ENCODE measurements at places on chromosomes 12 and 14. TPM values are rescaled to one million over a fixed set of nuclear protein-coding genes. Genes with fewer than 3 reads are reported as not detected.

GRCh38 chr12:102959391-102959790, 1.9 kb downstream of the ASCL1 start:
- no peak for DNase-seq

DNA sequence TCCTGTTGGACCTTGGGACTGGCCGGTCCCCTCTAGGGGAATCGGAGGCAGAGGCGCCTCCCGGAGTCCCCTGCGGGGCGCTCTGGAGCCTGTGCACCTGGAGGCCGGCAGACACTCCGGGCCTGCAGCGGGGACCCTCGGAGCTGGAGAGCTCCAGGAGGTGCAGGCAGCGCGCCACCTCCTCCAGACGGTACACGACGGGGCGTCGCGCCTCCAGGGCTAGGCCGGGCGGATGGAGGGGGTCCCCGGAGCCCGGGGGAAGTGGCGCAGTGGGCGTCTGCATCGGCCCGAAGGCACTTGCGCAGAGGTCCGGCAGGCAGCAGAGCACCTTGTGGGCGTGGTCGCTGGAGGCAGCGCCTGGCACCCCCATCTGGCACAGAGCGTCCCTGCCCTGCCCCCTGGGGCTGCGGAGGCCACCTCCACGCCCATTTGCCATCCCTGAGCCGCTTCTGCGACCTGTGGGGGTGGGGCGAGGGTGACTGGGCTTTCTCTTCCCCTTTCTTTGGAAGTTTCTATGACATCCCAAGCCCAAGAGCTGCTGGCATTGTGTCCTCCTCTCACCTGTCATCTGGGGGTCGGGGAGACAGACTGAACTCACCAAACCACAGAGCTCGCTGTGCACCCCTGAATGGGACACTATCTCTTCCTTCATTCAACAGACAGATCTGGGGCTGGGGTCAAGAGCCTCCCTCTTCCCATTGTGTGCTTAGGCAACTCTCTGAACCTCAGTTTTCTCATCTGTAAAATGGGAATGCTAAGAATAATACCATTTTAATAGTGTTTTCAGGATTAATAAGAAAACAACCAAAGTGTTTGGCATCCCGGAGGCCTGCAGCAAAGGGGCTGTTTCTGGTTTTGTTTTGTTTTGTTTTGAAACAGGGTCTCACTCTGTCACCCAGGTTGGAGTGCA, 37.5 kb upstream of the CORO1C start:
- no peak for DNase-seq

DNA sequence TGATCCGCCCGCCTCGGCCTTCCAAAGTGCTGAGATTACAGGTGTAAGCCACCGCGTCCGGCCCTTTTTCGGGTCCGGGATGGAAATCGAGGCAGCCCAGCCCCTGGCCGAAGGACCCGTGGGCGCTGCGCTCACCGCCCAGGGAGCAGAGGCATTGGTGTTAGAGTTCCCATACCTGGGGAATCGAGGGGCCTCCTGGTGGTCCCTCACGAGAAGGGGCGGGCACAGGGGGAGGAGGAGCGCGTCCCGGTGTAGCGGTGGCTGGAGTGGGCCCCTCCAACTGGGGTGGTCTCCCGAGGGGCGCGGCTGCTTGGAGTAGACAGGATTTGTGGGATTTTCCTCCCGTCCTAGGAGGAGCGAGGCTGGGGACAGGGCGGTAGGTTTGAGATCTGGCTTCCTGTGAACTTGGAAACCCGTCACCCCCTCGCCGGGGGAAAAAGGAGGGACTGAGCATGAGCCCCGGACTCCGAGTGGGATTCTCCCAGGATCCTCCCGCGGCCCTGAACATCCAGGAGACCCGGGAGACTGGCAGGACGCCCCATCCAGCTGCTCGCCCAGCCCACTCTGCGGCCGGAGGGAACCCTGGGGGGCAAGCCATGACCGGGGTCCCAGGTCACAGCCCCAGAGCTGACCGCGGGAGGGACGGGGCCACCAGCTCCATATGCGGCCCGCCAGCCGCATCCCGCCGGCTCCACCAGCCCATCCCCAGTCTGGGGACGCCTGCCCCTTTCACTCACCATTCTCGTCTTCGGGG, 70.9 kb downstream of the ASCL4 start:
- DNase-seq = no peak

Gene ITGA7
- 3.8 TPM for total RNA-seq

GRCh38 chr14:64550621-64551333, 1.0 kb downstream of the PPP1R36 start:
- DNase-seq = no peak

GRCh38 chr12:93098077-93098476, 169.0 kb upstream of the EEA1 start:
- no peak for DNase-seq

- no peak for DNase-seq
Measured at GRCh38 chr12:123808167-123808566, 46.1 kb downstream of the DNAH10 start.

DNA sequence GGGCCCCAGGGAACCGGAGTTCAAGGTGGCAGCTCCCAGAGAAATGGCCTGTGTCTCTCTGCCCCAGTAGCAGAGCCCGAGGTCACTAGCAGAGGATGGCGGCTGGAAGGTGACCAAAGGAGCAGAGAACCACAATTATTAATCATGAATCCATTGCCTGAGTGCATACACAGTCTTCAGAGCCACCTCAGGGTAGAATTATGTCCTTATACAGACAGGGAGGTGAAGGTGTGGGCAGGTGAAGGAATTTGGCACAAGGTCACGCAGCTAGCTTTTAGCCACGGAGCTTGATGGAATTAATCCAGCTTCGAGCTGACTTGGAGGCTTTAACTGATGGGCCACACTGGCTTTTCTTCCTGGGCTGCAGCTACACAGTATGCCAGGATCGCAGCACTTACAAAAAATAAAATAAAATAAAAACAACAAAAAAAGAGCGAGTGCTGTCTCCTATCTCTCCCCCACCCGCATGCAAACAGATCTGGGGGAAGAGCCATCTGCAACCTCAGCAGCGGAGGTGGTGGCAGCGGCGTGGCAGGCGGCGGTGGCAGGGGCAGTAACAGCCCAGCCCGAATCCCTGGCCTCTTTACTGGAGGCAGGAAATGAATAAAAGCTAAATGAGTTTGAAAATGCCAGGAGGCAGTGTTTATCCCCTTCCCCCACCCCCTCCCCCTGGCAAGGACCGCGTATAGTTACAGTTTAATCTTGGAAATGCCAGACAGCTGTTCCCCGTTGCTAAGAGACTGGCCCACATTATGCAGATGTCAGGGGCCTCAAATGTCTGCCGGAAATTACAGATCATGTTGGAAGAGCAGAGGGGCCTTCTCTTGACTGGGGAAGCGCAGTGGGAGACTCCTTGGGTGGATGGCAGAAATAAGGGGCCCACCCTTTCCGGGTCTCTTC, 93.5 kb downstream of the LRRC74A start:
- peak; percentile 63 for DNase-seq

- no peak for DNase-seq
Measured at GRCh38 chr14:71815110-71815509, 117.1 kb upstream of the RGS6 start.

DNA sequence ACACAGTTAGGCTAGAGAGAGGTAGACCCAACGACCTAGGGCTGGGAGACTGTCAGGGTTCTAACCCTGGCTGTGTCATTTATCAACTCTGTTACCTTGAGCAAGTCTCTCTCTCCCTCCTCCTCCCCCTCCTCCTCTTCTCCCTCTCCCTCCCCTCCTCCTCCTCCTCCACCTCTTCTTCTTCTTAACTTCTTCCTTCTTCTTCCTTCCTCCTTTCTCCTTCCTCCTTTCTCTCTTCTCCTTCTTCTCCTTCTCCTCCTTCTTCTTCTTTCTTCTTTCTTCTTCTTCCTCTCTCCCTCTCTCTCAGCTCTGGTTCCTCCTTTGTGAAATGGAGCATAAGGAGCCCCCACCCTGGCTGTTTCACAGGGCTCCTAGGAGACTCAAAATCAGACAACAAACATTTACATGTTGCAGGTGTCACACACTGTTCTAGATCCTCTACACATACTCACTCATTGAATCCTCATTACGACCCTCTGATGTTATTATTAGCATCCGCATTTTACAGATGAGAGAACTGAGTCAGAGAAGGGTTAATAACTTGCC, 2.2 kb upstream of the KCNH3 start:
- no peak for DNase-seq

DNA sequence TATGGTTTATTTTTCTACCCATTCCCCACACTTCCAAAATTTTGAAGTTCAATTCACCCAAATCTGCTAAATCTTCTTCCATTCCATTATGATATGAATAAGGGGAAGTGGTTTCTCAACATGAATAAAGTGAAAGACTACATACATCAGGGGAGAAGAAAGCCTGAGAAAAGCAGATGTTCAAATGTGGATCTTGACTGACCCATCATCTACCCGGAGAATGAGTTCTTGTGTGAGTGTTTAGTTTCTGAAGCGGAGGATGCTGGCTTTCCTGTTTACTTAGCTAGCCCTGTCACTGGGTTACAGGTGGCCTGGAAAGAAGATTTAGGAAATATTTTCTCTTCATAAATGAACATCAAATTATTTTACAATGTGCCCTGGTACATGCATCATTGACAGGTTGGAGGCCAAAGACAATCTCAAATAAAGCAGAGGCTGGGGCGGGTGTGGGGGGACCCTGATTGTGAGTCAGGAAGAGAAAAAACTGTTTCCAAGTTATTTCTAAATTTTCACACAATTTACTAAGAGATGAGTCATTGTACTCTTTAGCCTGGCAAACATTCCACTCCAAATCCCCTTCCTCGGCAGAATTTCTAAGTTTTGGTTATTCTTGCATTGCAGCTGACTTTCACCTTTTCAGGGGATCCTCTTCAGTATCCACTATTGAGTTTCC, 135.6 kb downstream of the SLC25A21 start:
- no peak for DNase-seq

Gene TMCC3
- 11.8 TPM for total RNA-seq

DNA sequence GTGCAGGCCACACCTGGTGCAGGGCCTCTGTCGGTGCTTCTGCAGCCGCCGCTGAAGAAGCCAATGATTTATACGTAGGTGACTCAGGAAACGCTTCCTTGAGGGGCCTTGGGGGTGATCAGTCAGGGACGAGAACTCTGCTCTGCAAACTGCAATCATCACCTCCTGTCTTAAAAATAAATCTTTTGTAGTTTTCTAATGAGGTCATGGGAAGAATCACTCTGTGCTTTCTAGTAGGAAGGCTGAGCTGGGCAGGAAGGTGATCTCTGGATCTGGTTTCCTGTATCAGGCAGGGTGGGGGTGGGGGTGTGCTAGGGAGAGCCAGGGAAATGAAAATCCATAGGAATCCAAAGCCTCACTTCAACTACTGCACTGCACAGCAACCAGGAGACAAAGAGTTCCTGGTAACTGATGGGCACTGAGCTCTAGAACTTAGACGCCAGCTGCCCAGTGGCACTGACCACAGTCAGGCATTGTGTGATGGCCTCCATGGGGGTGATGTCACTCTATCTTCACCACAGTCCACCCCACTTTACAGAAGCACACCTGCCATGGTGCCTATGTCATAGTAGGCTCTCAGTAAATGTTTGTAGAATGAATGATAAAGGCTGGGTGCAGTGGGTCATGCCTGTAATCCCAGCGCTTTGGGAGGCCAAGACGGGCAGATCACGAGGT, 292.4 kb upstream of the PWP1 start:
- no peak for DNase-seq

GRCh38 chr12:100403446-100403845, 46.6 kb downstream of the SLC17A8 start:
- no peak for DNase-seq

DNA sequence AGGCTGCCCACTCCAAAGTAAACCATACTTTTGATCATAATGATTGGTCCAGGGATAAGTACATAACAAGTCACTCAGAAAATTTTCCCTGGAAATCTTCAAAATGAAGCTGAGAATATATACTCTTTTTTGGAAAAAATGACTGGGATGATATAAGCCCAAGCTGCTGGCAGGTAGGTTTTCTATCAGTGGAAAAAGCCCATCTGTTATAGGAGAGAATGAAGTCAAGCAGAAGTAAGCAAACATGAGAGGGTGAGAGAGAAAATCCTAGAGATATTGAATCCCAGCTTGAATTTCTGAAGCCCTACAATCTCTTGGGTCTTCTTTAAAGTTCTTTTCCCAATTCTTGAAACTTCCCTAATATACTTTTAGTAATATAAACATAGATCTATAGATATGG, 37.3 kb upstream of the ZDHHC17 start:
- DNase-seq = no peak

DNA sequence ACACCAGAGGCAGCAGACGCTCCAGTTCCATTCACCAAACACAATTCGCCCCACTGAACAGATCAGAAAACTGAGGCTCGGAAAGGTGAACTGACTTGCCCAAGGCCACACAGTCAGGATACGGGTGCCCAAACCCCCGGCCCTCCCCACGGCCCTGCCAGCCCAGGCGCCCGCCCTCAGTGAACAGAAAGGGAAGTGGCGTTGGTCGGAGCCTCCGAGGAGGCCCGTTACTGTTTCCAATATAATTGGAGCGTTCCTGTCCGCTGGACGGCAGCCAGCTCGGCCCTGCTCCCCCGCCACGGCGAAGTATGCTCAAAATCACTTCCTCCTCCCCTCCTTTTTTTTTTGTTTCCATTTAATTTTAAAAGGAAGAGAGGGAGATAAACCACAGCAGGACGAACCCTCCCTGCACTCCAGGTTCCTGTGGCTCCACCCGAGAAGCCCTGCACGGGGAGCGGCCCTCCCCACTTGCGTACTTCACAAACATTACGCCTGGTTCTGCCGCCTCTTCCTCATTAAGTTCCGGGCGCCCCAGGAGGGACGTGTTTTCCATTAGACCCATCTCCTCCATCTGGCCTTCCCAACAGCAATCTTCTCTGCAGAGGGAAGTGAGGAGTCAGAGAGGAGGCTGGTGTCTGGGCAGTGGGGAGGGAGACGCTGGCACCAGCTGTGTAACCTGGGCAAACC, 61.1 kb downstream of the NCOR2 start:
- DNase-seq = no peak

Gene NPFF
- total RNA-seq = not detected

Gene EIF2S3B
- total RNA-seq = 2.9 TPM

DNA sequence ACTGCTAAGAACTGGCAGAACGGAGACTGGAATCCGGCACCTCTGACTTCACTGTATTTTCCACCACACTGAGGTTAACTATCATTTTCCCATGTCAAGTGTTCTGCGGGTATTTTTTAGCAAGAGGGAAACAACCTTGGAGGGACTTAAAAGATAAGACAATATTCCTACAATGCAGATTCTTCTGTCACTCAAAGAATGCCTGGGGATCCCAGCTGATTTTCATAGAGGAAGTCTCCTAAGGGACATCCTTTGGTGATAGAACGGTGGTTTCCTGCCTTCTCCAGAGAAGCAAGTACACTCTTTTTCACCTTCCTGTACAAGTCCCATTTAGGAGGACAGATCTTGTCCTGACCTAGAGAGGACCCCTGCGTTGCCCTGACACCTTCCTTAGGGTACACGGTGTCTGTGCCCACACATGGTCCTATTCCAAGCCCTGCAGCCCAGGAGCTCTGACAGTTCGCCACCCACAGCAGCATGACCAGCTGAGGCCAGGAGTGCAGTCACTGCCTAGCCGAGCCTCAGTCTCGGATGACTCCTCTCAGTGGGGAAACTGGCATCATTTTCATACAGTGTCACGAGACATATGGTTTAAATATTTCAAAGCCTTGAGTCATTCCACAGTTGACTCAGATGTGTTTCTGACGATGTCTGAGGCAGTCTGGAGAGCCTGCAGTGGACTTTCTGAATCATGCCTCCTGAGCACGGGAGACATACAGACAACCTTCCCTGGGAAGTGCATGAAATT, 181.3 kb upstream of the FKBP4 start:
- peak; percentile 63 for DNase-seq

Gene RPS6KA5
- total RNA-seq = 3.7 TPM
